ENCODE measurements at places on chromosomes 2 and 18. TPM values are rescaled to one million over a fixed set of nuclear protein-coding genes. Genes with fewer than 3 reads are reported as not detected.

Gene COLEC12
- 106 TPM for total RNA-seq

Gene ANO7
- total RNA-seq, result 3.3 TPM

Gene RAMP1
- total RNA-seq, result 0.81 TPM

Gene NAB1
- total RNA-seq, result 18.9 TPM
